ENCODE measurements at places on chromosomes 11 and 22. TPM values are rescaled to one million over a fixed set of nuclear protein-coding genes. Genes with fewer than 3 reads are reported as not detected.

- no peak overlapping the region for H3K4me3 ChIP-seq
- peaks cover 21% of the 10 kb centered on the region for H3K4me1 ChIP-seq
- H3K27me3 ChIP-seq: no peaks in the 10 kb centered on the region
- no peaks in the 10 kb centered on the region for H3K36me3 ChIP-seq
Observed at GRCh38 chr22:28207281-28208030, 288.4 kb upstream of the PITPNB start.

The GSTT2B gene
- total RNA-seq: 0.81 TPM

- DNase-seq: no peak
- no peaks in the 10 kb centered on the region for H3K36me3 ChIP-seq
- no peaks in the 10 kb centered on the region for H3K27me3 ChIP-seq
- H3K27ac ChIP-seq: no peak overlapping the region
- no peaks in the 10 kb centered on the region for H3K4me1 ChIP-seq
- no peak overlapping the region for H3K4me3 ChIP-seq
Observed at GRCh38 chr11:87463486-87464102, 425.9 kb downstream of the TMEM135 start.

The GRK3 gene
- 3.6 TPM for total RNA-seq

DNA sequence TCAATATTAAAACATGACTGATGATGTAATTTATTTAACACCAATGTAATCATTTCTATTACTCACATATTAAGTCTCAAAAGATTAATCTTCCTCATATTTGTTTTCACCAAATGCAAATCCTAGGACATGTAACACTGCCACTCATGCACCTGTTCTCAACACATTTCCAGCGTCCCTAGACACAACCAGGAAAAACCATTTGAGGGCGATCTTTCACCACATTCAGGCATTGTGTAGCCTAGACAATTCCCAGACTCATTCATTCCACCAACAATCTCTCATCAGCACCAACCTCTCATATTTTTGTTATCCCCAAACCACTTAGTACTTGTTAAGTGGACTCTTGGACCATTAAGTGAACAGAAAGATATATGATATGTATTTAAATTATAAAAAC, 66.1 kb downstream of the SLC36A4 start:
- no peak for DNase-seq
- no peaks in the 10 kb centered on the region for H3K27me3 ChIP-seq
- H3K27ac ChIP-seq: no peak overlapping the region
- no peaks in the 10 kb centered on the region for H3K4me1 ChIP-seq
- H3K4me3 ChIP-seq: no peak overlapping the region

The FJX1 gene
- total RNA-seq: 2.4 TPM

DNA sequence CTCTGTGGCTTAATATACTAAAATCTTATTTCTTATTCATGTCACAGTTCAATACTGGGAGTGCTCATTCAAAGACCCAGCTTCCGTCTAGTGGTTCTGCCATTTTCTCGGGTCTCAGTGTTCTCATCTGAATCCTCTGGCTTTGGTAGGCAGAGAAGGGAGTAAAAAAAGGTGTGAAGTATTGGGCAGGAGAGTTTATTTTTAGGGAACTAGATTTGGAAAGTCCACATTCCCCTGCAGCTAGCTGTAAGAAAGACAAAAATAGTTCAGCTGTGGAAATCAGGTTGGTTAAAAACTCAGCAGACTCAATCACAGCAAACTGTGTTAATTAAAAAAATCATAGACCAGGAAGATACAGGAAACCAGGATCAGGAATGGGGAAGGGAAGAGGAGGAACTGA, 4.1 kb upstream of the LYVE1 start:
- no peaks in the 10 kb centered on the region for H3K4me1 ChIP-seq
- no peak for DNase-seq
- no peaks in the 10 kb centered on the region for H3K27me3 ChIP-seq
- H3K36me3 ChIP-seq: no peaks in the 10 kb centered on the region
- H3K27ac ChIP-seq: no peak overlapping the region

- peaks cover 3% of the 10 kb centered on the region for H3K4me1 ChIP-seq
- H3K36me3 ChIP-seq: no peaks in the 10 kb centered on the region
- H3K27ac ChIP-seq: no peak overlapping the region
- H3K4me3 ChIP-seq: no peak overlapping the region
Observed at GRCh38 chr11:88292171-88292843, 45.2 kb downstream of the CTSC start.

The WNT7B gene
- total RNA-seq: not detected

The NAALAD2 gene
- total RNA-seq: 0.53 TPM

DNA sequence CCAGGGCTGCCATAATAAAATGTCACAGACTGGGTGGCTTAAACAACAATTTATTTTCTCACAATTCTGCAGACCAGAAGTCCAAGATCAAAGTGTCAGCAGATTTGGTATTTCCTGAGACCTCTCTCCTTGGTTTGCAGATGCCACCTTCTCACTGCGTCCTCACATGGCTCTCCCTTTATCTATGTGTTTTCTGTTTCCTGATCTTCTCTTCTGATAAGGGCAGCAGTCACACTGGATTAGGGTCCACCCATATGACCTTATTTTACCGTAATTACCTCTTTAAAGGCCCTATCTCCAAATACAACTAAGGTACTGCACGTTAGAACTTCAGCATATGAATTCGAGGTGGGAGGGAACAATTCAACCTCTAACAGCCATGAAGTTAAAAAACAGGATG, 238.9 kb upstream of the API5 start:
- no peaks in the 10 kb centered on the region for H3K36me3 ChIP-seq
- no peaks in the 10 kb centered on the region for H3K27me3 ChIP-seq
- DNase-seq: no peak
- H3K27ac ChIP-seq: no peak overlapping the region
- no peaks in the 10 kb centered on the region for H3K4me1 ChIP-seq
- H3K4me3 ChIP-seq: no peak overlapping the region

- H3K36me3 ChIP-seq: no peaks in the 10 kb centered on the region
- DNase-seq: no peak
- H3K4me1 ChIP-seq: no peaks in the 10 kb centered on the region
- no peak overlapping the region for H3K4me3 ChIP-seq
Observed at GRCh38 chr11:131924001-131924400, 553.6 kb downstream of the NTM start.

GRCh38 chr11:10204021-10204420, 90.0 kb downstream of the SBF2 start:
- no peak overlapping the region for H3K27ac ChIP-seq
- no peak for DNase-seq
- H3K36me3 ChIP-seq: no peaks in the 10 kb centered on the region
- peaks cover 12% of the 10 kb centered on the region for H3K4me1 ChIP-seq
- no peaks in the 10 kb centered on the region for H3K27me3 ChIP-seq

The TMA7B gene
- not detected for total RNA-seq

- no peak for DNase-seq
- no peaks in the 10 kb centered on the region for H3K36me3 ChIP-seq
- H3K4me3 ChIP-seq: no peak overlapping the region
- H3K4me1 ChIP-seq: no peaks in the 10 kb centered on the region
Observed at GRCh38 chr11:108562746-108563581, 30.6 kb downstream of the EXPH5 start.

- no peaks in the 10 kb centered on the region for H3K36me3 ChIP-seq
- no peak overlapping the region for H3K27ac ChIP-seq
Observed at GRCh38 chr22:23063539-23064380, 6.6 kb upstream of the GNAZ start.

The ANO9 gene
- total RNA-seq: 2.7 TPM

DNA sequence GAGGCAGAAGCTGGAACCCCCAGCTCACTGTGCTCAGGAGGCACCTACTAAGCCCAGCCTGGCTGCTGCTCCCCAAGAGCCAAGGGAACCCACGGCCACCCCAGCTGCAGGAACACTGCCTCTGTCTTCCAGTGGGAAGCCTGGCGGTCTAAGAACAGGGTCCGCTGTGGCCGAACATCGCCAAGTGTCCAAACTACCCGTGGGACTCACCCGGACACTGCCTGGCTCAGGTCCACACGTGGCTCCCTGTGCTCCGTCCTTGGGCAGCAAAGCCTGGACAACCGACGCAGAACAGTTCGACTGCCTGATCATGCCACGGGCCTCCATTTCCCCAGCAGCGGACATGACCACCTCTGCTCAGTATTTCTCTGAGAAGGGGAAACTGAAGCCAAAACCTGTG, 747.0 kb downstream of the BRD1 start:
- H3K36me3 ChIP-seq: no peaks in the 10 kb centered on the region
- no peak overlapping the region for H3K4me3 ChIP-seq
- H3K27me3 ChIP-seq: no peaks in the 10 kb centered on the region

The PNPLA5 gene
- not detected for total RNA-seq

GRCh38 chr22:39707816-39708215, 137.3 kb downstream of the CACNA1I start:
- no peak for DNase-seq
- H3K4me3 ChIP-seq: no peak overlapping the region
- peaks cover 3% of the 10 kb centered on the region for H3K27me3 ChIP-seq
- H3K27ac ChIP-seq: no peak overlapping the region

The OR56A1 gene
- 0.03 TPM for total RNA-seq

DNA sequence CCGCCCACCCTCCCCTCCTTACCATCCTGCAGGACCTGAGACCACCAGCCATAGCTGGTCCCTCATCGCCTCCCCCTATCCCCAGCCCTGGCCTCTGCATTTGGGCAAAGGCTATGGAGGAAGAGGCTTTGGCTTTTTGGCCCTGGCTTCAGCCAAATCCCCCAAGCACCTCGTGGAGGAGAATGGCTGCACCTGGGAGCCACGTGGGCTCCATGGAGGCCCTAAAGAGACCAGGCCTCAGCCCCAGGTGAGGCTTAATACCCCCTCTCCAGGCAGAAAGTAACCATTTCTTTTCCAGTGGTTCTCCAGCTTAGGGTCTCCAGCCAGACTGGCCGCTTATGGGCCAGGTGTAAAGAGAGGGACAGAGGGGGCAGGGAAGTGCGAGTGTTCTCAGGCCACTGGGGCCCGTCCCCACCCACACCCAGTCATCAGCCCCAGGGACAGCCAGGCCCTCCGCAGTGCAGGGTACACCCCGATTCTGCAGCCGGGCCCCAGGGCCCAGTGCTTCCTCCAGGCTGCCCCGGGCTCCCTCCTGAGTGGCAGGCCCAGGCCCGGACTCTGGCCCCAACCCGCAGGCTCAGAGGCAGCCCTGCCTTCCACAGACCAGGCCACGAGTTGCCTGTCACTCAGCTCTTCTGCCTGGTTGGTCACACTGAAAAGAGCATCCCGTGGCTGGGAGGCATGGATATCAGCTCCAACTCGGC, 26.4 kb downstream of the CDKN1C start:
- H3K36me3 ChIP-seq: no peaks in the 10 kb centered on the region
- H3K27ac ChIP-seq: no peak overlapping the region
- no peak for DNase-seq
- peaks cover 17% of the 10 kb centered on the region for H3K27me3 ChIP-seq

- no peaks in the 10 kb centered on the region for H3K36me3 ChIP-seq
- DNase-seq: no peak
- no peak overlapping the region for H3K4me3 ChIP-seq
- H3K27ac ChIP-seq: no peak overlapping the region
- no peaks in the 10 kb centered on the region for H3K4me1 ChIP-seq
Observed at GRCh38 chr11:79592824-79593223, 152.0 kb upstream of the TENM4 start.

The OR5A1 gene
- not detected for total RNA-seq

GRCh38 chr11:73286240-73286810, 14.2 kb downstream of the P2RY6 start:
- no peaks in the 10 kb centered on the region for H3K27me3 ChIP-seq
- no peak overlapping the region for H3K27ac ChIP-seq
- H3K36me3 ChIP-seq: no peaks in the 10 kb centered on the region
- no peak for DNase-seq
- peaks cover 29% of the 10 kb centered on the region for H3K4me1 ChIP-seq

GRCh38 chr11:68694431-68695297, 10.3 kb downstream of the GAL start:
- no peak for DNase-seq
- H3K4me3 ChIP-seq: no peak overlapping the region
- no peaks in the 10 kb centered on the region for H3K4me1 ChIP-seq
- H3K27me3 ChIP-seq: peaks cover 2% of the 10 kb centered on the region
- no peak overlapping the region for H3K27ac ChIP-seq

The KAT5 gene
- 40.1 TPM for total RNA-seq

The FIBIN gene
- 7.5 TPM for total RNA-seq

- no peaks in the 10 kb centered on the region for H3K4me1 ChIP-seq
- H3K27me3 ChIP-seq: no peaks in the 10 kb centered on the region
- no peak for DNase-seq
- no peak overlapping the region for H3K4me3 ChIP-seq
Observed at GRCh38 chr11:94183251-94183885, 54.7 kb downstream of the PANX1 start.

- peak; percentile 80 for DNase-seq
- no peaks in the 10 kb centered on the region for H3K27me3 ChIP-seq
- peak overlapping the region; percentile 62 for H3K4me3 ChIP-seq
- H3K27ac ChIP-seq: peak overlapping the region; percentile 89
Observed at GRCh38 chr11:64305691-64306562, 603 bp downstream of the ESRRA start.

DNA sequence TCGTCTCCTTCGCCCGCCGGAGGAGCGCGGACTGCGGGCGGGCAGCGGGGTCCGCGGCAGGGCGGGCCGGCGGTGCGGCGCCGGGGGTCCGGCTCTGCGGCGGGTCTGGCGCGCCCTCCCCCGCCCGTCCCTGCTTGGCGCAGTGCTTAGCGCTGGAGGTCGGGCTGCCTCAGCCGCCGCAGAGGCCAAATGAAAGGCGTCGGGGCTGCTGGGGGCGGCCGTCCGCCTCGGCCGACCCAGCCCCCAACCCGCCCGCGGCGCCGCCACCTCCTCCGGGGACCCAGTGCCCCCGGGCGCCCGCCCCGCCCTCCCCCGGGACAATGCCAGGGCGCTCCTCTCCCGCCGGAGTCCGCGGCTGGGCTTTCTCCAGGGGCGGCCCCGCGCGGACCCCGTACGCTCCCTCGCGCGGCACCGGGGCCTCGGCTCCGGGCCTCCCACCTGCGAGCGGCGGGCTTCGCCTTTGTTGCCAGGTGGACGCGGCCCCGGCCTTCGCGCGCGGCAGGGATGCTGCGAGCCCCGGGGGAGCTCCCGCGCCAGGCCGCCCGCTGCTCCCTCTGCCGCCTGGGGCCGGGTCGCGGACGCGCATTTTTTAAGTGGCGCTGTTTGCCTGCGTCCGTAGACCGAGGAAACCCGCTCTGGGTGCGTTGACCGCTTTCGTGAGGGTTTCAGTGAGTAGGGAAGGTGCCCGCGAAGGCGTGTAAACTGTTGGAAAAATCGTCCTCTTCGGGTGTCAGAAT, 583 bp downstream of the APLP2 start:
- peak; percentile 42 for DNase-seq
- H3K36me3 ChIP-seq: no peaks in the 10 kb centered on the region
- H3K4me3 ChIP-seq: peak overlapping the region; percentile 90
- peak overlapping the region; percentile 94 for H3K27ac ChIP-seq

Data from heart left ventricle (tissue), 16 donors.